ENCODE measurements at places on chromosomes 3 and 15. TPM values are rescaled to one million over a fixed set of nuclear protein-coding genes. Genes with fewer than 3 reads are reported as not detected.

CKMT1A gene
- total RNA-seq = 0.38 TPM

C3orf85 gene
- total RNA-seq = not detected

RFT1 gene
- 42.5 TPM for total RNA-seq

AADAC gene
- total RNA-seq = not detected

MED12L gene
- total RNA-seq = 3.4 TPM

IL20RB gene
- total RNA-seq = 1.0 TPM

SLC2A2 gene
- total RNA-seq = not detected

UROC1 gene
- not detected for total RNA-seq

LOXL1 gene
- total RNA-seq = 1.6 TPM

WDR5B gene
- total RNA-seq = 3.2 TPM

MANF gene
- 109 TPM for total RNA-seq

PFN2 gene
- 4.2 TPM for total RNA-seq

NDN gene
- total RNA-seq = 2.6 TPM

AMOTL2 gene
- total RNA-seq = not detected

AHSG gene
- not detected for total RNA-seq

ZBTB38 gene
- 20.4 TPM for total RNA-seq

SOX2 gene
- total RNA-seq = not detected

NR2E3 gene
- total RNA-seq = not detected

BMF gene
- total RNA-seq = 4.3 TPM

RGMA gene
- not detected for total RNA-seq

RTP3 gene
- not detected for total RNA-seq

PSTPIP1 gene
- total RNA-seq = 121 TPM

LEKR1 gene
- 0.40 TPM for total RNA-seq

All from activated CD8-positive, alpha-beta T cell treated with anti-CD3 and anti-CD28 coated beads for 36 hours (primary cell).